ENCODE measurements at places on chromosomes 13 and 19. TPM values are rescaled to one million over a fixed set of nuclear protein-coding genes. Genes with fewer than 3 reads are reported as not detected.

Gene TEX29
- total RNA-seq = not detected

Gene KIR2DL1
- 0.25 TPM for total RNA-seq

Gene PODNL1
- 3.0 TPM for total RNA-seq

- no peaks in the 10 kb centered on the region for H3K27me3 ChIP-seq
- H3K4me1 ChIP-seq = no peaks in the 10 kb centered on the region
- peak; percentile 69 for DNase-seq
These were observed 34.4 kb downstream of the CCDC70 start for GRCh38 chr13:51895906-51896888.

DNA sequence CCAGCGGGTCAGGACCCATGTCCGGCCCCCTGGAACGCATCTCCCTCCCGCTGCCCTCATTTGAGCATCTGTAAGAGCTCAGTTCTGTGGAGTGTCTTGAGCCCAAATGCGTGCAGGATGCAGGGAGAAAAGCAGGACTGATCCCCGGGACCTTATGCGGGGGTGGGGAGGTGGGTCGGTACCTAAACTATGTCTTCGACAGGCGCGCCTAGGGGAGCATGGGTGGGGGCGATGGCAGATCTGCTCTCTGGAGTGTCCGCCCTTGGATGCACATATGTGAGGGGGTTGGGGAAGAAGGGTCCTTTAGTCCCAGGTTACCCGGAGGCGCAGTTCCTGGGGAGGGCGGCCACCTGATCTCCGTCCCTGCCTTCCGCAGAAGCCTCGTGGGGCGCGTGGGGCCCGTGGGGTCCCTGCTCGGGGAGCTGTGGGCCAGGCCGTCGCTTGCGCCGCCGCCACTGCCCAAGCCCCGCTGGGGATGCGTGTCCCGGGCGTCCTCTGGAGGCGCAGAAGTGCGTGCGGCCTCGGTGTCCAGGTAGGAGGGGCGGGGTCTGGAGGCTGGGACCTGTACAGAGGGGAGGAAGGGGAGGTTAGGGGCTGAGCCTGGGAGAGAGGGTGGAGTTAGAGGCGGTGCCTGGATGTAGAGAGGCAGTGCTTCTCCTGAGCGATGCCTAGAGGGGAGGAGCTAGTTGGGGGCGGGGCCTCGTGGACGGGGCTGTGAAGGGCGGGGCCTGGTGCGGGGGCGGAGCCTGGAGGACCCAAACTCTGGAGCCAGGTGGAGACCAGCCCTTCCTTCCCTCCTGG is 2.9 kb downstream of the CILP2 start:
- peak; percentile 77 for DNase-seq
- H3K4me3 ChIP-seq = no peak overlapping the region
- H3K4me1 ChIP-seq = peaks cover 17% of the 10 kb centered on the region
- no peaks in the 10 kb centered on the region for H3K36me3 ChIP-seq
- H3K27me3 ChIP-seq = peaks cover 18% of the 10 kb centered on the region

GRCh38 chr13:111206148-111206547 is 91.0 kb downstream of the ARHGEF7 start:
- no peak overlapping the region for H3K27ac ChIP-seq
- H3K4me1 ChIP-seq = peaks cover 19% of the 10 kb centered on the region
- no peaks in the 10 kb centered on the region for H3K36me3 ChIP-seq
- H3K4me3 ChIP-seq = no peak overlapping the region

- H3K4me3 ChIP-seq = no peak overlapping the region
- no peaks in the 10 kb centered on the region for H3K4me1 ChIP-seq
- DNase-seq = no peak
- H3K27me3 ChIP-seq = no peaks in the 10 kb centered on the region
- no peaks in the 10 kb centered on the region for H3K36me3 ChIP-seq
These were observed 107.8 kb downstream of the EDNRB start for GRCh38 chr13:77810878-77811277.

DNA sequence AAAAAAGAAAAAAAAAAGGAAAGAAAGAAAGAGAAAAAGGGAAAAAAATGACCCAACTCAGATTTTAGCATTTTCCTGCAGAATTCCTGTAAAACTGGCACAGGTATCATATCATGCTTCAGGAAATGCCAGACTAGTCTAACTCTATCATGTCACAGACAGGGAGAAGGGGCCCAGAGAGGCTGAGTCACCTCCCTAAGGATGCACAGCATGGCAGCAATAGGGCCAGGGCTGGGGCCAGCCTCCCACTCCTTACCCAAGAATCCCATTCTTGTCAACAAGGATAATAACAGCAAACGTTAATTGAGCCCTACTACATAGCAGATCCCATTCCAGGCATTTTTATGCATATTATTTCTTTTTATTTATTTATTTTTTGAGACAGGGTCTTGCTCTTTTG is 8.5 kb downstream of the GPR4 start:
- no peak for DNase-seq
- H3K27ac ChIP-seq = no peak overlapping the region
- no peaks in the 10 kb centered on the region for H3K36me3 ChIP-seq
- peaks cover 19% of the 10 kb centered on the region for H3K27me3 ChIP-seq
- H3K4me3 ChIP-seq = no peak overlapping the region

- H3K36me3 ChIP-seq = no peaks in the 10 kb centered on the region
- no peaks in the 10 kb centered on the region for H3K27me3 ChIP-seq
- no peaks in the 10 kb centered on the region for H3K4me1 ChIP-seq
- no peak overlapping the region for H3K27ac ChIP-seq
These were observed 23.5 kb downstream of the FAM187B start for GRCh38 chr19:35204799-35205732.

DNA sequence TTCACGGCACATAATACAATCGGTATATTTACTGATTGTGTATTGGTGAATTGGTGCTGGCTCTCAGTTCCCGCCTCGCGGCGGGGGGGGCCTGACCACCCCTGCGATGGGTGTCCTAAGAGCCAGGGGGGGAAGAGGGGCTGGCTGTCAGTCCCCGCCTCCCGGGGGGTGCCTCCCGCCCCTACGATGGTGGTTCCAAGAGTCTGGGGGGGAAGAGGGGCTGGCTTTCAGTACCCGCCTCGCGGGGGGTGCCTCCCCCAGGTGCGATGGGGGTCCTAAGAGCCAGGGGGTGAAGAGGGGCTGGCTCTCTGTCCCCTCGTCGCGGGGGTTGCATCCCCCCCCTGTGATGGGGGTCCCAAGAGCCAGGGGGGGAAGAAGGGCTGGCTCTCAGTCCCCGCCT is 2321.8 kb upstream of the PCDH20 start:
- no peak overlapping the region for H3K27ac ChIP-seq
- H3K36me3 ChIP-seq = no peaks in the 10 kb centered on the region
- DNase-seq = peak; percentile 56

- no peaks in the 10 kb centered on the region for H3K36me3 ChIP-seq
- H3K27ac ChIP-seq = no peak overlapping the region
- DNase-seq = no peak
- no peaks in the 10 kb centered on the region for H3K27me3 ChIP-seq
These were observed 56.0 kb upstream of the RGCC start for GRCh38 chr13:41401366-41401765.

Data from kidney (tissue), 22 donors.